Central memory CD4-positive, alpha-beta T cell (primary cell): ENCODE measurements at places on chromosomes 6 and 20.

GRCh38 chr6:32825966-32826365 is 9.2 kb upstream of the HLA-DOB start:
- DNase-seq = no peak

GRCh38 chr20:24977336-24977735 is 15.2 kb downstream of the APMAP start:
- DNase-seq = no peak

DNA sequence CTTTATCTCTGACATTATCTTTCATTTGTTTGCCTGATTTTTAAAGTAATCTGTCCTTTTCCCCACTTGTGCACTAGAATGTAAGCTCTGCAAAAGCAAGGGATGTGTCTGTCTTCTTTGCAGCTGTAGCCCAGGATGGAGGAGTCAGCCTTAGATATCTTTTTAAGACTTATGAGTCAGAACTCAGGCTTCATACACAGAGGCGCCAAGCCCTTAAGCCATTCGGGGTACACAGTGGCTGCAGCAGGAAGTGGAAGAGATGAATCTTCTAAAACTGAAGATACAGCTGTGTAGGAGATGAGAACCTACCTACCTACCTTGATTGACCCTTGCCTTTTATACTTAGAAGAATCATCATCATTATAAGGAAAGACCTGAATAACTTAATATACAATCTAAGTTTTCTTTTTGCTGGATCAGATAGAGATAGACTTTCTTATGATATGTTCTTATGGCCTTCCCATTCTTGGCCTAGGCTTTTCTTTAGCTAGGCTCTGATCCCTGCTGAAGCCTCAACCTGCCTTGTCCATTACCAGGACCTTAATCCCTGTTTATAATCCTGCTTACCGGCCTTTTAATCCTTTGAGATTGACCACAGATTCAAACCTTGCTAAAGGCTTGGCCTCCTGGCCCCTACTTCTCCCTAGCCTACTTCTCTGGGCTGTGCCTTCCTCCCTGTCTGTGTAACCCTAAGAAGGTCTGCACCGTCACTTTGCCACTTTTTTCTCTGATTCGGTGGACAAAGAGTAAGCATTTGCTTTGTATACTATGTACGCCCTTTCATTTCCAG is 304.5 kb downstream of the PRL start:
- DNase-seq = no peak

- no peak for DNase-seq
These were observed 23.8 kb upstream of the CHMP4B start for GRCh38 chr20:33787253-33787891.

DNA sequence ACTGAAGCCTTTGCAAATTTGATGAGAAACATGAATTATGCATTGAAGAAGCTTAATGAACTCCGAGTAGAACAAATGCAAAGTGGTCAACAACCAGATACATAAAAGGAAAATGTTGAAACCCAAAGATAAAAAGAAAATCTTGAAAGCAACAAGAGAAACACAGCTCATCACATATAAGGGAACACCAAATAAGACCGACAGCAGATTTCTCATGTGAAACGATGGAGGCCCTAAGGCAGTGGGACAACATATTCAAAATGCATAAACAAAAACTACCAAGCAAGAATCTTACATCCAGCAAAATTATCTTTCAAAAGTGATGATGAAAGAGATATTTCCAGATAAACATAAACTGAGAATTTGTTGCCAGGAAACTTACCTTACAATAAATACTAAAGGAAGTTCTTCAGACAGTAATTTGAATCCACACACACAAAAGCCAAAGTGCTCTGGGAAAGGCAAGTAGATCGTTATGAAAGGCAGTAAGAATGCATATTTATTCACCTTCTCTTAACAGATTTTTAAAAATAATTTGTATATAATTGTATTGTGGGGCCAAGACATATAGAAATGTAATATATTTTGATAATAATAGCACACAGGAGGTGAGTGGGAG is 22.5 kb downstream of the SLC52A3 start:
- DNase-seq = no peak

GRCh38 chr6:20367743-20368485 is 33.8 kb upstream of the E2F3 start:
- no peak for DNase-seq

- DNase-seq = no peak
These were observed 104.8 kb downstream of the CDH26 start for GRCh38 chr20:60063048-60063451.

DNA sequence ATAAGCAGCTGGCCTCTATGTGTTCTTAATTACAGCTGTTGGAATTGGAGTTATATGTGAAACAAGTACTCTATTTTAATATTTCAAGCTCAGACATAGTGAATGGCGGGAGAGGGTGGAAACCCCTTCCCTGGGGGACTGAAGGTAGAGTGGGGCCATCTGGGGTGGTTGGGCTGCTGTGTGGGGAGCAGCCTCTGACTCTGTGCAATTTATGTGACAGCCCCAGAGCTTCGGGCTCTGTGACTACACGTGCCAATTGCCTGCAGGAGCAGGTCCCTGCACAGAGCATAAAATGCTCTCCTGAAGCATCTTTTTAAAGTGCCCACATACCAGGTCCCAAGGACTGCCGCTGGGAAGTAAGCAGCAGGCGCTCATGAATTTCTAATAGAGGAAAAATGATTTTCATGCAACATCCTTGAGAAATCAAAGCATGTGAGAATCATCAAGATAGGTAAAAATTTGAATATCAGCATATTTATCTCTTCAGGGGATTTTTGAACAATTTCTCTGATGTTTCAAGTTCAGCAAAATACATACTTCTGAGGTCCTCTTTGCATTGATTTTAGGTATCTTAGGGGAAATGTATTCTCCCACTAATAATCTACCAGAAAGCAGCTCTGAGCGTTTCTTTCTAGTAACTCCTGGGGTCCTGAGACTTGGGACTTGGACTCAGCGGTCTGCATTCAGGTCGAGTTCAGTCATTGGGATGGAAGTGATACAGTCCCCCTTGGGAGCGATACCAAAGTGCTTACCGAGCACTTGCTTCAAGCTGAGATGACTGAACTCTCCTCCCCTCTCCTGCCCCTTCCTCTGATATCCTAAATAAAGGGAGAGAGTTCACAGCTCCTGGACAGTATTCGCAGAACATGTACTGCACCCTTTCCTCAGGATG is 40.0 kb downstream of the ALDH8A1 start:
- no peak for DNase-seq

DNA sequence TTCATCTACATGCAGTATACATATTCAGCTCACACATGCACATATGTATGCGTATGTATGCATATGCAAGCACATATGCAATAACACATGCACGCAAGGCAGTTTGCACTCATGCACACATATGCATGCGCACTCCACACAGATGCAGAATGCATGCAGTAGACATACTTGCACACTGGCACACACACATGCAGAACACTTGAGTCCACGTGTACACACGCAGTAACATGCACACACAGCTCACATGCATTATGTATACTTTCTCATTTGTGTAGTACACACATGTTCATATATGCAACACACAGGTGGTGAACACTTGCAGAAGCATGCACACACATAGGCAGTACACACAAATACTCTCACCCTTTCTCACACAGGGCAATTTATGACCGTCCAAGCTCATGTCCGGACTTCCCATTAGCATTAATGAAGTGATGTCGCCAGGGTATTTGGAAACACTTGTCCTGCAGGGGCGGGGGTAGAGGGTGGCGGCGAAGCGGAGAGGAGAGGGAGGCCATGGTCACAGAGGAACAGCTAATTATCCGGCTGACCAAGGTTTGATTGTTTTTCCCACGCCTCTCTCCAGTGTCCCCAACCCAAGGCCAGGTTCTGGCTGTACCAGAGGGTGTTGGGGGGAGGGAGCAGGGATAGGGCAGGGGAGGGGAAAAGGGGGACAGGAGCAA is 91.3 kb downstream of the VEGFA start:
- DNase-seq = no peak

DNA sequence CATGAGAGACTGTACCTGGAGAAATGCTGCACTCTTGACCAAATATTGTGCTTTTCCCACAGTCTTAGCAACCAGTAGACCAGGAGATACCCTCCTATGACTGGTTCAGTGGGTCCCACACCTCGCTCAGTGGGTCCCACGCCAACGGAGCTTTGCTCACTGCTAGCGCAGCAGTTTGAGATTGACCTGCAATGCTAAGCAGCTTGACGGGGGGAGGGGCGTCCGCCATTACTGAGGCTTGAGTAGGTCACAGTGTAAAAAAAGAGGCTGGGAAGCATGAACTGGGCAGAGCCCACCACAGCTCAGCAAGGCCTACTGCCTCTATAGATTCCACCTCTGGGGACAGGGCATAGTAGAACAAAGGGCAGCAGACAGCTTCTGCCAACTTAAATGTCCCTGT is 49.0 kb upstream of the HIVEP2 start:
- DNase-seq = no peak

- no peak for DNase-seq
These were observed 288.8 kb upstream of the FERMT1 start for GRCh38 chr20:6411651-6412050.

DNA sequence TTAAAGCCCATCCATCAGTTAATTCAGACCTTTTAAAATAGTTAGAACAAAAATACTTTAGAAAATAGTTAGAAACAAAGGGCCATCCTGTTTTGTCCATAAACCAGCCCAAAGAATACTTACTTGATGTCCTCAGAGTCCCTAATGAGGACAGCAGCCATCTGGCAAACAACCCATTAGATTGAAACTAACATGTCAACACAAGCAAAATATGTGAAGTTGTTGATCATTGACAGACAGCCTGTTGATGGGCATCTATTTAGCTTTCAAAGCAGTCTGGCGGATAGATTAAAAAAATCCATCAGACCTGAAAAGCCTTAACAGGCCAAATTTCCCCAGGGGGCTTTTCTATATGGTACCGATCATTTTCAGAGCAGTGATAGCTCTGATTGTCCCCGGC is 154.2 kb upstream of the TSHZ2 start:
- no peak for DNase-seq

DNA sequence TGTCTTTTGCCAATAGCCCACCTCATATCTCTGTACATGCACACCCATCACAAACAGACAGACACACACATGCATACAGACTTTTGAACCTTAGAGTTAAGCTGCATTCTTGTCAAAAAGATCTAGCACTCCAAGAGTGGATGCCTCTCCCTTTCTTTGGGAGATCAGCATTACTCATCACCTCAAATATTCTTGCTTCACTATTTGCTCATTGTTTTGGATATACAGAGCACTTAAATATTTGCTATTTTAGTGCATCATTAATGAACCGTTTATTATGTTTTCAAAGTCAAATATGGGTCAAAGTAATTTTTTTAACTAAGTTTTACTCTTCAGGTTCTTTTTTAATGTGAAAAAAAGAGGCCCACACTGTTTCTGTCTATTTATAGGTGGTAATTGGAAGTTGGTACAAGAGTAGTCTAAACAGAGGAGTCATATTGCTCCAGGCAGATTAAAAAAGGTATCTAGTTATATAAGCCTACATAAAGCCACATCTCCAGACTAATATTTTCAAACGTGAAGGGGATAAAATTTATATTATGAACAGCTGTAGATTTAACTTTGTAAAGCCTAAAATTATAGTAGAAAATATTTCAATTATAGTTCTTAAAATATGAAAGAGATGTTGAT is 102.6 kb downstream of the FLRT3 start:
- DNase-seq = no peak

- no peak for DNase-seq
These were observed 15.5 kb upstream of the E2F3 start for GRCh38 chr6:20386218-20386617.

DNA sequence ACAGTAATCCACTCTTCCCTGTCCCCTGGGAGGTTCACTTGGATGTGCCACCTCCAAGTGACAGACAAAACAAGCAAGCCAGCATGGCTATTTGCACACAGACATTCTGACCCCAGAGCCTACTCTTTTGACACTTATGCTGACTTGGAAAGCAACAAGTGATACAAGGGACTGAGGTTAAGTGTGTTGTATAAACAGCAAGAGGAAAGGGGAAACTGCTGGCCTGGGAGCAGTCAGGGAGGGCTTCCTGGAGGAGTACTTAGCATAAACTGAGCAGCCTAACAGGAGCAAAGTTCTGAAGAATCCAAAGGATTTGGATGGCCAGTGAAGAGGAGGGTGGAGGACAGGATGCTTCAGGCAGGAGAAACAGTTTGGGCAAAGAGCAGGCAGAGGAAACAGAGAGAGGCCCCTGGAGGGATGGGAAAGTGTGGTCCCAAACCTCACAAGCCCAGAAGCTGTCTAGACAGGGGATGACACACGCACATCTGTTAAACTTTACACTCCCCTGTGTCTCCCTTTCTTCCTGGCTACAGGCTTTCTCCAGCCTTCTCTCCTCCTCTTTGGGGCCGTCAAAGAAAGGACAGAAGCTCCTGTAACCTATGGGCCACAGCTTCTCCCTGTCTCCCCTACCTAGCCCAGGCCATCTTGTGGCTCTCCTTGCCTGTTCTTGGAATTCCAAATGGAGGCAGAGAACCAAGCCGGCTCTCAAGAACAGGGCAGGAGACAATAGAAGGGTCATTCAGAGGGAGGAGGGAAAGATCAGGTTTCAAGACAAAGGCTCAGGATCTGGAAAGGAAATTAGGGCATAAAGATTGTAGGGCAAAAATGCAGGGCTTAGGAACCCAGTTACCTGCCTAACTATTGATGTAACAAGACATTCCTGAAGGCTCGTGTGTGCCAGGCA is 19.3 kb downstream of the SULF2 start:
- no peak for DNase-seq

DNA sequence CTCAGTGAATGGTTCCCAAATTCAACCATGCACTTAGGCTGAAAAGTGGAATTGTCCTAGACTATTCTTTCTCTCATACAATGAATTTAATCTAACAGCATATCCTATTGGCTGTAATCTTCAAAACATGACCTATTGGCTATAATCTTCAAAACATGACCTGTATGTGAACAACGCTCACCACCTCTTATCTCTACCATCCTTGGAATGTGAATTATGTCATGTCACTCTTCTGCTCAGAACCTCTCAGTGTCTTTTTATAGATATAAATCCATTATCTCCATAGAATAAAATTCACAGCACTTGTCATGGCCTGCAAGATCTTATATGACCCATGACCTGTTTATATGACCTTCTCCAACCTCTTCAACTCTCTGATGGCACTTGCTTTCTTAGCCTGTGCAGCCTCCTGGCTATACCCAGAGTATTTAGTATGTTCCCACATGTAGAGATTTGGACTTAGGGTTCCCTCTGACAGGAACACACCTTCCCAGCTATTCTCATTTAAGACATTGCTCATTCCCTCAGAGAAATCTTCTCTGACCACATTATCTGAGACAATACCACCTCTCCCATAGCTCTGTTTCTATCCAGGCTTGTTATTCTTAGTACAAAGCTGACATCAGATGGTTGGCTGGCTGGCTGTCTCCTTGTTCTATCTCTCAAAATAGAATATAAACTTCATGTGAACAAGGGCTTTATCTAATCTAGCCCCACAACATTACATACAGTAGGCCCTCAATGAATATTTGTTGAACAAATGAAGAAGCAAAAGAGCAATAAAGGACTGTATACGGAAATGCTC is 275.0 kb upstream of the PREP start:
- DNase-seq = no peak

GRCh38 chr20:50379049-50379990 is 130.9 kb upstream of the PTPN1 start:
- no peak for DNase-seq
